ENCODE measurements at places on chromosomes 2 and 18.
A peak's percentile ranks its signal among the peaks of the same experiment; 100 is the strongest.

- DNase-seq = no peak
Measured at GRCh38 chr18:14015416-14015815, 100.1 kb upstream of the MC2R start.

GRCh38 chr2:46167924-46168323, 129.3 kb upstream of the EPAS1 start:
- DNase-seq = no peak

DNA sequence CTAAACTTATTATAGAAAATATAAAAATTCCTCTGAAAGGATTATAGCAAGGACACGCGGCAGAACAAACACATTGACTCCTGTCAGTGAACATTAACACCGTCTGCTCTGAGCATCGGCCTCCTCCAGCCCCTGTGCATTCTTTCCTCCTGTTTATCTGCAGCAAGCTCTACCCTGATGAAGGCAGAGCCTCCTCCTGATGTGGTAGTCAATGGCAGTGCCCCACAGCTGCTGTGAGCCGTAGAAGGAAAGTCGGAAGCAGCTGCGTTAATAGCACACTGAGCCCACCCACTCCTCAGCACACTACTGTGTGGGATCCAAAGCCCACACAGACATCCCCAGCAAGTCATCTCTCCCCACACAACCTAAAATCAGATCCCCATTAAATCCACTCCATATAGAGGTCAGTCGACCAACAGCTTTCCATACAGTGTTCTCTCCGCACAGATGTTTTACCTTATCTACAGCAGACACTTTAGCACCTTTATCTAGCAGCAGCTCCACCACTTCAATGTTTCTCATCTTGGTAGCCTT, 41.0 kb downstream of the KIDINS220 start:
- DNase-seq = no peak

GRCh38 chr2:3617198-3617890, 22.4 kb downstream of the COLEC11 start:
- peak; percentile 23 for DNase-seq

- DNase-seq = peak; percentile 49
Measured at GRCh38 chr18:31100436-31101182, 1.6 kb downstream of the DSC2 start.

DNA sequence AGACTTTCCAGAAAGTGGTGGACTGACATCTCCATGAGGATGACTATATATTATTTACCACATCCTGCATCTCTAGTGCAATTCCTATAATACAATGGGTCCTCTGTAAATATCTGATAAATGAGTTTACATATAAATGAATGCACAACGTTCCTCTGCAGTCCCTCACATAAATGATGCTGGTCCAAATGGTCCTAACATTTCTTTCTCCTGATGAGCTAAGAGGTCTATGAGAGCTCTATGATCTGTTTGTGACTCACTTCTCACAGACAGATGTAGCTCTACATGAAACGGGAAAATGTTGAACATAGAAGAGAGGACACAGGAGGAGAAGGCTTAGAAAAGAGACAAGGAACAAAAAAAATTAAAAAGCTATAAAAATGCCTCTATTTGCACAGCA, 201.2 kb upstream of the PIK3C3 start:
- no peak for DNase-seq
